ENCODE measurements at places on chromosomes 11 and 22.

GRCh38 chr11:107898270-107898669, 30.0 kb upstream of the RAB39A start:
- no peak for DNase-seq

DNA sequence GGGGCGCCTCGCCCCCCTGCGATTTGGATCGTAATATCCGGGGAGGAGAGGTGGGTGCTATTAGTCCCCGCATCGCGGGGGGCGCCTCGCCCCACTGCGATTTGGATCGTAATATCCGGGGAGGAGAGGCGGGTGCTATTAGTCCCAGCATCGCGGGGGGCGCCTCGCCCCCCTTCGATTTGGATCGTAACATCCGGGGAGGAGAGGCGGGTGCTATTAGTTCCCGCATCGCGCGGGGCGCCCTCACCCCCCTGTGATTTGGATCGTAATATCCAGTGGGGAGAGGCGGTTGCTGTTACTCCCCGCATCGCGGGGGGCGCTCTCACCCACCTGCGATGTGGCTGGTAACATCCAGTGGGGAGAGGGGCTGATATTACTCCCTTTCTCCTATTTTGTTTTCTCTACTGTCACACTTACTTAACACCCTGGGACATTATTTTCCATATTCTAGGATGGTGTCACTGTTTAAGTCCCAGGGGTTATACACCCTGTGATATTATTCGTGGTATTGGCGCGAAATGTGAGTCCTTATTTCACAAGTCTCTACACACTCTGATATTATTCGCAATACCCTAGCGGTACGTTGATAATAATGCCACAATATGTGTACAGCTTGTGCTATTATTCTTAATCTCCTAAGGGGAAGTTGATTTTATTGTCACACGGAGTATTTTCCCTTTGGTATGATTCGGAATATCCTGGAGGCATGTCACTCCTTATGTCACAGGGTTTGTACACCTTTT, 57.8 kb upstream of the ALDH3B2 start:
- no peak for DNase-seq

GRCh38 chr11:15434529-15434928, 319.8 kb downstream of the INSC start:
- DNase-seq: no peak

GRCh38 chr22:39556970-39557841, 13.3 kb upstream of the CACNA1I start:
- DNase-seq: peak; percentile 35

DNA sequence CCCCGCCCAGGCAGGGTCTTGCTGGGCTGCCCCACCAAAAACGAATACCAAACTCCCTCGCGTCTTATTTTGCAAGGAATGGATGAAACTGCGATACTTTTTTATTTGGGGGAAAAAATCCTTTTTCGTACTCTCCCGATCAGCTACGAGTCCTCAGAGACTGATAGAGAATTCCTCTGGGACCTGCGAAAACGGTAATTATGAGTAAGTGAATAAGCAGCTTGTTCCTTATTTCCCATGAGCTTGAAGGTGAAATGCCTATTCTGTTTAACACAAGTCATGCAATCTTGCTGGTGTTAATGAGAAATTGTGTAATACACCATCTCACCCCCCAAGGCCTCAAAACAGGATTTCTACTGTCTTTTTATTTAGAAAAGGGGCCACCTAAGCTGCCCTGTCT, 5.5 kb downstream of the GRK3 start:
- DNase-seq: no peak

GRCh38 chr11:46677169-46677568, 23.2 kb downstream of the ARHGAP1 start:
- DNase-seq: no peak

DNA sequence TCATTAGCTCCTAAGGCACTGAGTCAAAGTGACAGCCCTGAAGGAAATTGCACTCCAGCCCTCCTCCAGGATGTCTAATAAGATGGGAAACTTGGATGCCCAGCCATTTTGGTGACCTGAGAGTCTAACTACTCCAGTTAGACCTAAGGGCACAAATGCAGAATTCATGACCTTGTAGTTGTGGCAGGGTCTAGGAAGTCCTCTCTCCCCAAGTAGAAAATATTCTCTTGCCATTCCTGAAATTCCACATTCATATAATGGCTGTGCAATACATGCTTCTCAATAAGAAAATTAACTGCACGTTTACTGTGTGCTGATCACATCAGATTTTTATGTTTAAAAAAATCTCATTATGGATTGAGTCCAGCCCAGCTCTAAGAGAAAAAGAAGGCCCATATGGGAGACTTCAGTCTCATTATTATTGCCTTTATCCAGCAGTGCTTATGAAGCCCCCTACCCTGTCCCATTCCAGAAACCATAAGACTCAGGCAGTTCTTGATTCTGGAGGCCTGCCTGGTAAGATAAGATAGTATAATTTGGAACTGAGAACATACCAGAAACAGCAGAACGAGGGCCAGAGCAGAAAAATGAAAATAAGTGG, 133.7 kb upstream of the LDLRAD3 start:
- DNase-seq: no peak

DNA sequence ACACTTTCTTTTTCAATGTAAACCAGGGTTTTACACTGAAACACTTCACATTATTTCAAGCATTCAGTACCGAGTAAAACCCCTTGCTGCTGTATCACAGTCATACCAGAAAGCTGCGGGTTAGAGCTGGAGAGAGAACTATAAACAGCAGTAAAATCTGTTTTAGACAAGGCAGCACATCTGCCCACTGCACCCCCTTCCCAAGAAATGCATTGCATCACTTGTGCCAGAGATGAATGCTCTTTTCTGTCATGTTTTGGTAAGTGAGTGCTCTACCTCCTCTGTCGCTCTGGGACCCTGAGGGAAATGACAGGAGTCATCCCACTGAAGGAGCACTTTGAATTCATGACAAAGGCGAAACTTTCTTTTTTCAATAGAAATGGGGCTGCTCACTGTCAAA, 107.2 kb downstream of the MAML2 start:
- DNase-seq: no peak

DNA sequence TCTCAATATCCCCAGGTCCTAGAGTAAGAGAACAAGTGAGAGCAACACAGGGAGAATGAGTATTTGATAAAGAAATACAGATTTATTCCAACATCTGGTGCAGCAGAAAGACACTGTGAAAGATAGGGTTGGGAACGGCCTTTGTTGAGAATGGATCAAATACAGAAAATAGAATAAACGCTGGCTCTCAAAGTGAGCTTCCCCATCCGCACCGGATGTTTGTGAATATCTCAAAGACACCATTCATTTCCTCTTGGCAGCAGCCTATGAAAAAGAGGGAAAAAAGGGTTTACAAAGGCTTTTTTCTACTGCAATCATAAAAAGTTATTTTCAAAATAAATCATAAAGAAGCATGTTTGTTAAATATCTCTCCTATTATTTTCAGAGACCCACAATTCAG, 279.3 kb downstream of the CASP12 start:
- no peak for DNase-seq

GRCh38 chr11:7154881-7155361, 66.1 kb downstream of the RBMXL2 start:
- DNase-seq: no peak

DNA sequence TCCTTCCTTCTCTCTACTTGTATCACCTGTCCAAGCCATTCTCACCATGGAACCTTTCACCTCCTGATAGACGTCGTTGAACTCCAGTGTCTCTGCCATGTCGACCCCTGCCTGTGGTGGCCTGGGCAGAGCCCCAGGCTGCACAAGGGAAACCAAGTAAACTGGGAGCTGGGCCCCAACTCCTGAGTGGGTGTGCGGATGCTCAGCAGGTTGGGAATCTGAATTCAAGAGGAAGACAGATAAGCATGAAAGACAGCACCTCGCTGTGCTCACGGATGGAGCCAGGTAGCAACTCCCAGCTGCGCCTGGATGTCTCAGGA, 709 bp downstream of the SSRP1 start:
- no peak for DNase-seq

GRCh38 chr11:108115500-108116140, 5.7 kb upstream of the ACAT1 start:
- DNase-seq: peak; percentile 62

DNA sequence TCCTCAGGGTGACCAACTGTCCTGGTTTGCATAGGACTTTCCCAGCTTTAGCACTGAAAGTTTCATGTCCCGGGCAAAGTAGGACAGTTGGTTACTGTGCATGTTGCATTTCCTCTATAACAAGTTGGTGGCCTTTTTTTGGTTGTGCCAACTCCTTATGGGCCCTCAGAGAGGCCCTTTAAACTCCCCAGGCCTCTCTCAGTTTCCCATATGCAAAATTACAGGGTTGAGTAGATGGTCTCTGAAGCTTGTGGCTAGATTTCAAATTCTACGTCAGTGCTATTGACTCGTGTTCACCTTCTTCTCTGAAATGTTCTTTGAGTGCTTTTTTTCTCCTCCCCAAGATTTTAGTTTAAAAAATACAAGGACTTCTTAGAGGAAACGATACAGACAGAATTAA, 92.5 kb downstream of the MYO18B start:
- DNase-seq: no peak

- DNase-seq: peak; percentile 60
Observed at GRCh38 chr11:50182486-50182885, 149.8 kb downstream of the OR4C45 start.

DNA sequence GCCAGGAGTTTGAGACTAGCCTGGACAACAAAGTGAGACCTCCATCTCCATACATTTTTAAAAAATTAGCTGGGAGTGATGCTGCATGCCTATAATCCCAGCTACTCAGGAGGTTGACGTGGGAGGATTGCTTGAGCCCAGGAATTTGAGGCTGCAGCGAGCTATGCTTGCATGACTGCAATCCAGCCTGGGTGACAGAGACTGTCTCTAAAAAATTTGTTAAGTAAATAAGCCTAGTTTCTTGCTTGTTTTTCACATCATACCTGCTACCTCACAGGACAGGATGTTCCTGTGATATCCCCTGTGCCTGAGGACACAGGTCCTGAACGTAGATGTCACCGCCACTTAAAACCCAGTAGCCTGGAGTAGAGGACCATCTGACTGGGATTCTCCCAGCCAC, 348.6 kb downstream of the MN1 start:
- DNase-seq: no peak

GRCh38 chr11:128830290-128831173, 36.6 kb downstream of the KCNJ1 start:
- DNase-seq: no peak

- DNase-seq: no peak
Observed at GRCh38 chr11:65425105-65425970, 2.7 kb downstream of the NEAT1 start.

DNA sequence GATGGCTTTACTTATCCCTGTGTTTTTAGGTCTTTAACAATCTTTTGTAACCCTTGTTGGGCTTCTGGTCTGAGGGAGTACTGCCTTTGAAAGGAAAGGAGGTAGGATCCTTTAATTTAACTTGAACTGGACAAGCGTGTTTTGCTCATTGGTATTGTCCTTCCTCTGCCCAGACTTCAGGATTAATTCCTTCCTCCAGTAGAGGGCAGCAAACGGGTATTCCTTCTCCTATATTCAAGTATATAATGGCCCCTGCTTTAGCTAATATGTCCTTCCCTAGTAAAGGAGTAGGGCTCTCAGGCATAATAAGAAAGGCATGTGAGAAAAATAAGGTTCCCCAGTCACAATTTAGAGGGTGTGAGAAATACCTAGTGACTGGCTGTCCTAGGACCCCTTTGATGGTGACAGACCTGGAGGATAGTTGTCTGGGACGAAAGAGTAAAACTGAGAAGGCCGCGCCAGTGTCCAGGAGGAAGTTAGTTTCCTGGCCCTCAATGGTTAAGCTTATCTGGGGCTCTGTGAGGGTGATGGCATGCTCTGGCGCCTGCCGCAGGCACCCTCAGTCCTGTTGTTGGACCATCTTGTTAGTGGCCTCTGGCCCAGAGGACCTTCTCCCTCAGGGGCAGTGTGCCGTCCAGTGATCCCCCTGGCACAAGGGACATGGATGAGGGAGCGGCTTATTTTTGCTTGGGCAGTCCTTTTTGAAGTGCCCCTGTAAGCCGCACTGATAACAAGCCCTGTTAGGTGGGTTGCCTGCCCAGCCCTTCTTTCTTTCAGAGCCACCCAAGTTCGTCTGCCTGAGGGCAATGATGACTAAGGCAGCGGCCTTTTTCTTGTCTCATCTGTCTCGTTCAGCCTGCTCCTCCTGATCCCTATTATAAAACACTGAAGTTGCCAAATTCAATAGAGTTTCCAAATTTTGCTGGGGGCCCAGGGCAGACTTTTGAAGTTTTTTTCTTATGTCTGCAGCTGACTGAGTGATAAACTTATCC, 51.8 kb downstream of the C11orf71 start:
- no peak for DNase-seq

GRCh38 chr11:8684600-8685290, 2.2 kb downstream of the RPL27A start:
- DNase-seq: no peak

DNA sequence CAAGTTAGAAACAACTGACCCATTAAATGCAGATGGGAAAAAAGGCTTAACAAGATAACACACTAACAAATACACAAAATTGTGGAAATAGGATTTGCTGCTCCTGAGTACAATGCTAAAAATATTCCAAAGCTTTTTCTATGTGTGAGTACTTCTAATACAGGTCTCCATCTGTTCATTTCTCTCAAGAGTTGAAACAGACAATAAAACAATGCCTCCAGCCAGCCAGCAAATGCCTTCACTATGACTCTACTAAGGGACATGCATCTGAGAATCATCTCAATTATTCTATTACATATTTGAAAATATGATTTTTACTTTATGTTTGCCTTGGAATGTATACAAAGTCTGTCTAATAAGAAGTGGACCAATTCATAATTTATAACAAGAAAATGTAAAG, 119.0 kb downstream of the CADM1 start:
- DNase-seq: no peak

DNA sequence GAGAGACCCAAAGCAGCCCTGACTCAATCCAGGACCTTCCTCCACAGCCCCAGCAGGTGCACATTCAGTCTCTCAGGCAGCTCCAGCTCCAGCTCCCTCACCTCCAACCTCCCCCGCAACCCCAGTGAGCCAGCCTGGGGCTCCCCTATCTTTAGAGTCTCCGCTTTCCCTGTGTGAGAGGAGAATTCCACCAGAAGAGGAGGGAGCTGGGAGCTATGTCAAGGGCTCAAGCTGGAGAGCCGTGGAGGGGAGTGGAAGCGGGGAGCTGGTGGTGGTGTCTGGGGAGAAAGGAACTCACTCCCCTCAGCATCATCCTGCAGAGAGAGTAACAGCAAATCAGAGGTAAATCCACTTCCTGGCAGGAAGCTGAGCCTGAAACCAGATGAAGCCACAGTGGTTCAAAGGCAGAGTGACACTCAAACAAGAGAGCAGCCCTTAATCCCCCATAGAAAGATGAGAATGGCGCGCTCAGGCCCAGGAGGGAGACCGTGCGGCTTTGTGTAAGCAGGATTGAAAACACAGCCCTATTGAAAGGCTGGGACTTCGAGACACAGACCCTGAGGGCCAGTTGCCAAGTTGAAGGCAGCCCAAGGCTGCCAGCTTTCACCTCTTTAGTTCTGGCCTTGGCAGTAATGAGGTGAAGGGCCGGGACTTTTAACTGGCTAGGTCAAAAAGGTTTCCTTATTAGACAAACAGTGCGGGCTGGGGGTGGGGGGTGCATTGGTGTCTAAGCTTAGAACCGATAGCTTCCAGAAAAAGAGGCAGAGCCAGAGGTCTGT, 21.4 kb upstream of the CDON start:
- no peak for DNase-seq

All from occipital lobe (tissue), 3 donors.